Chondrocyte (in vitro differentiated cells): ENCODE measurements at places on chromosomes 6 and 20.

DNA sequence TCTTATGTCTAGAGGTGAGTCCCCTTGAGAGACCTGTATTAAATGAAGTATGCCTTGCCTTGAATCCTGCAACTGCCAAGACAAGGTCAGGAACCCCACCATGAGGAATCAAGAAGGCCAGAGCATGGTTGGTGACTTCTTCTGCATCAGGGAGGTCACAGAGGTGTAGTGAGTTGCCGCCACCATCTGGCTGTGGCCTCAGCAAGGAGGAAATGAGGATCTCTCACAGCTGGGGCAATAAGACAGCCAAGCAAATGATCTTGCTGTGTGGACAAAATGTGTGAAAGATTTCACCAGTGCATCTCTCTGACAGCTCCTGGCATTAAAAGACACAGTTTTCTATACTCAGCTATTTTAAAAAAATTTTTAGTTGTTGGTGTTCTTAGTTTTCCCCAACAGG, 611.0 kb downstream of the DOK5 start:
- no peaks in the 10 kb centered on the region for H3K36me3 ChIP-seq
- no peaks in the 10 kb centered on the region for H3K27me3 ChIP-seq
- no peak overlapping the region for H3K27ac ChIP-seq
- H3K4me3 ChIP-seq = no peak overlapping the region

DNA sequence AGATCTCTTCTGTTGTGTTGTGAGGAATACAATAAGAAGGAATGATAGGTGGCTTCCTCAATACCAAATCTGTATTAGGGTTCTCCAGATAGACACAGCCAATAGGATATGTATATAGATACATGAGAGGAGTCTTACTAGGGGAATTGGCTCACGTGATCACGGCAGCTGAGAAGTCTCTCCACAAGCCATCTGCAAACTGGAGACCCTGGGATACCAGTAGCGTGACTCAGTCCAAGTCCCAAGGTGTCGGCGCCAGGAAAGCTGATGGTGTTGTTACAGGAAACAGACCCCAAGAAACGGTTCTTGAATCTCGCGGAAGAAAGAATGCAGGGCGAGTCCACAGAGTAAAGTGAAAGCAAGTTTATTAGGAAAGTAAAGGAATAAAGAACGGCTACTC, 61.4 kb downstream of the SYTL3 start:
- no peak for DNase-seq
- H3K36me3 ChIP-seq = no peaks in the 10 kb centered on the region
- H3K4me3 ChIP-seq = no peak overlapping the region
- peaks cover 25% of the 10 kb centered on the region for H3K4me1 ChIP-seq
- H3K27me3 ChIP-seq = no peaks in the 10 kb centered on the region
- no peak overlapping the region for H3K27ac ChIP-seq

DNA sequence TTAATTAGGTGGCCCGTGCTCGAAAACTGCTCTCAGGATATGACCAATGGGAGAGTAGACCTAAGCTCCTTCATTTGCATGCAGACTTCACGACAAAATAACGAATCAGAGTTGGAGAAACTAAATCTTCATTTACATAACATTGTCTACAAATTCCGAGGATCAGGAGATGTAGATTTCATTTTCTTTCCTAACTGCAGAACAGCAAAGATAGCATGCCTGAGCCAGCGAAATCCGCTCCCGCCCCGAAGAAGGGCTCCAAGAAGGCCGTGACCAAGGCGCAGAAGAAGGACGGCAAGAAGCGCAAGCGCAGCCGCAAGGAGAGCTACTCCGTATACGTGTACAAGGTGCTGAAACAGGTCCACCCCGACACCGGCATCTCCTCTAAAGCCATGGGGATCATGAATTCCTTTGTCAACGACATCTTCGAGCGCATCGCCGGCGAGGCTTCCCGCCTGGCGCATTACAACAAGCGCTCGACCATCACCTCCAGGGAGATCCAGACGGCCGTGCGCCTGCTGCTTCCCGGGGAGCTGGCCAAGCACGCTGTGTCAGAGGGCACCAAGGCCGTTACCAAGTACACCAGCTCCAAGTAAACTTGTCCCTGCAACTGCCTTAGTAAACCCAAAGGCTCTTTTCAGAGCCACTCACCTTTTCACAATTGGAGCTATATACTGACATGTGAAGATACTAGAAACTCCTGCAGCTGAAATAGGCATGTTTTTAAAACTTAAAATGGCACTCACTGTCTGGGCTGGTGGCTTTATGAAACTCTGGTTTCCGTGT, 96.5 kb downstream of the HFE start:
- H3K27me3 ChIP-seq = no peaks in the 10 kb centered on the region
- peak overlapping the region; percentile 74 for H3K4me3 ChIP-seq
- H3K27ac ChIP-seq = peak overlapping the region; percentile 90

- no peak overlapping the region for H3K27ac ChIP-seq
- H3K4me1 ChIP-seq = peaks cover 20% of the 10 kb centered on the region
- H3K4me3 ChIP-seq = no peak overlapping the region
- H3K36me3 ChIP-seq = peaks cover 4% of the 10 kb centered on the region
- no peak for DNase-seq
Observed at GRCh38 chr6:16476861-16477260, 238.5 kb downstream of the GMPR start.

GRCh38 chr6:143605906-143606521, 71.8 kb upstream of the PHACTR2 start:
- no peaks in the 10 kb centered on the region for H3K36me3 ChIP-seq
- H3K4me3 ChIP-seq = no peak overlapping the region
- H3K4me1 ChIP-seq = peaks cover 35% of the 10 kb centered on the region
- no peak for DNase-seq

GRCh38 chr6:150681578-150682395, 82.1 kb downstream of the PLEKHG1 start:
- no peak overlapping the region for H3K4me3 ChIP-seq
- no peak overlapping the region for H3K27ac ChIP-seq
- H3K4me1 ChIP-seq = no peaks in the 10 kb centered on the region
- H3K36me3 ChIP-seq = no peaks in the 10 kb centered on the region
- H3K27me3 ChIP-seq = no peaks in the 10 kb centered on the region

DNA sequence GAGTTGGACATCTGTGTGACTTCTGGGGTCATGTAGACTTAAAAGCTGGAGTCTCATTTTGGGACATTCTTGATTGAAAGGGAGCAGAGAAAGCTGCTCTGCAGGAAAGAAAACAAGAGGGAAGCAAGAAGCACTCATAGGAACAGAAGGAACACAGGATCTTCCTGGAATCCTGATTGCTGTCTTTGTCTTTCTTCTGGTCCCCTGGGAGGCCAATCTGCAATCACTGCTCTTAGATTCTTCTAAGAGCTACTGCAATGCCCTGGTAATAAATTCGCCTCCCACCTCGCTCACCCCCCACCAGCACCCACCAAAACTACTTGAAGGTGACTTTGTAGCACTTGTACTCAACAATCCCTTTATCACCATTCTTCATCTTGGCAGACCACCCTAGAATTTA, 51.8 kb downstream of the SLC35B3 start:
- no peak for DNase-seq
- H3K36me3 ChIP-seq = no peaks in the 10 kb centered on the region
- peaks cover 13% of the 10 kb centered on the region for H3K4me1 ChIP-seq
- H3K27me3 ChIP-seq = peaks cover 11% of the 10 kb centered on the region
- no peak overlapping the region for H3K4me3 ChIP-seq

- DNase-seq = no peak
- no peaks in the 10 kb centered on the region for H3K4me1 ChIP-seq
- H3K27ac ChIP-seq = no peak overlapping the region
- H3K4me3 ChIP-seq = no peak overlapping the region
Observed at GRCh38 chr20:38855356-38855755, 49.9 kb downstream of the PPP1R16B start.

DNA sequence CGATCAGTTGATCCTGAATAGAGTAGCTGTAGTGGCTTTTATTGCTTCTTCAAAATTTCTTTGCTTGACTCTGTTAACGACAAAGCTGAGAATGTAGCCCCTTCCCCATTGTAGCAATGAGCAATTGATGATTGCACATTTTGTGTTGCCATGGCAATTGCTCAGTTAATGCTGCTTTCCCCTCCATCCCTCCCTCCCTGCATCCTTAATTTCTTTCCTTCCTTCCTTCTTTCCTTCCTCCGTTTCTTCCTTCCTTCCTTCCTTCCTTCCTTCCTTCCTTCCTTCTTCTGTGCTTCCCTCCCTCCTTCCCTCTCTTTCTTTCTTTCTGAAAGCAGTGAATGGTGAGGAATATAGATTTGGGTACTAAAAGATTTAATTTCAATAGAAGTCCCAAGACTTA, 557.3 kb upstream of the MAP3K7 start:
- no peaks in the 10 kb centered on the region for H3K36me3 ChIP-seq
- no peak overlapping the region for H3K4me3 ChIP-seq
- no peak overlapping the region for H3K27ac ChIP-seq

DNA sequence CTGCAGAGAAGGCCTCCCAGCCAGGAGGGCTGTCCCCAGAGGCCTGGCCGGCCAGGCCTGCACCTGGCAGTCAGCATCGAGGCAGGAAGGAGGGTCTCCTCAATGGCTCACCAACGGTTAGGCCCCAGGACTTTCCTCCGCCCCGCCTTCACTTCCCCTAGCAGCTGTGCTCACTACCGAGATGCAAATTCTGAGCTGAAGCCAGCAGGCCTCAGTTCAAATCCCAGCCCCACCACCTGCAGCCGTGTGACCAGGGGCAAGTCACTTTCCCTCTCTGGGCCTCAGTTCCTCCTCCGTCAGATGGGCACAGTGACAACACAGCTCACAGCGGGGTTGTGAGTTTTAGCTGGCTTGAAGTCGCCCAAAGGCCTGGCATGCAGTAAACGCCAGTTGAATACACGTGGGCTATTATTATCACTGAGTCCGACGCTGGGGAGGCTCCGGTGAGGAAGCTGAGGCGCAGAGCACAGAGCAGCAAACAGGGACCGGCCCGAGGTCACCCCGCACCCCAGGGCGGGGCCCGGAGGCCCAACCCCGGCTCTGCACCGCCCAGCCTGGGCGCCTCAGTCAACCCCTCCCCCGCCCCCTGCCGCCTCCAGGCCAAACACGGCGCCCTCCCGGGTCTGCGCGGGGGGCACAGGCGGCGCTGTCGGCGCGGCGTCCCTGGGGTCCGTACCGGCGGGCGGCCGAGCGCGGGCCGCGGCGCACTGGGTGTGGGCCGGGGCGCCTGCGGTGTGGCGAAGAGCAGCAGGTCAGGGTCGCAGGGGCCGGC, 671 bp downstream of the E2F1 start:
- DNase-seq = no peak
- H3K27ac ChIP-seq = peak overlapping the region; percentile 45
- H3K4me3 ChIP-seq = peak overlapping the region; percentile 64
- H3K4me1 ChIP-seq = peaks cover 34% of the 10 kb centered on the region
- H3K27me3 ChIP-seq = no peaks in the 10 kb centered on the region

DNA sequence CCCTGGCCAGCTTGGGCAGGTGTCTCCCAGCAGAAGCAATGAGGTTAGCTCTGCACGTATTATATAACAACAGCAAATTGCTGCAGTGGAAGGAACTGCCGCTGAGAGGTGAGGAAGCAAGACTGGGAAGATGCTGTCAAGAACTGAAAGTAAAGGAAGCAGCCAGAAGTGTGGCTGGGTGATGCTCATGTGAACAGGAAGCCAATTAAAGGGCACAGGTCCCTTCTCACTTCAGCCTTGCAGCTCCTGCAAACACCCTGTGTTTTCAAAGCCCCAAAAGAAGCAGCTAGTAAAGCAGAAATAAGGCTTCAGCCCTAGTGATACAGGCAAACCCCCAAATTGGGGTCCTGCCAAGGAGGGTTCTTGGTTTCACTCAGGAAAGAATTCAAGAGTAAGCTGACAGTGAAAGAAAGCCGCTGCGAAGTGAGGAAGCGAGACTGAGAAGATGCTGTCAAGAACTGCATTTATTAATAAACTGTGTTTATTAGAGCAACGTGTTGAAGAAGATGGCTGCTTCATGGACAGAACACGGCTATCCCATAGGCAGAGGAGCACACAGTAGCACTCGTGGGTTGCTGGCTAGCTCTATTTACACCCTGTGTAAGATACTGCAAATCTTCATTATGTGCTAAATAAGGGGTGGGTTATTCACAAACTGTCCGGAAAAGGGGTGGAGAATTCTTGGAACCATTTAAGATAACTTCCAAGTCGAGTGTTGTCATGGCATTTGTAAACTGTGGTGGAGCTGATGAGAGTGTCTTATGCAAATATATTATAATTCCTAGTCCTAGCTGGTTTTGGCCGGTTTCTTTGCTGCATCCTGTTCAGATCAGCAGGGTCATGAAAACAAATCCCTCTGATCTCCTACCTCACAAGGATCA, 152.2 kb downstream of the LINC00237 start:
- H3K27me3 ChIP-seq = peaks cover 2% of the 10 kb centered on the region
- DNase-seq = no peak
- no peak overlapping the region for H3K27ac ChIP-seq
- H3K4me3 ChIP-seq = no peak overlapping the region

GRCh38 chr20:18066421-18067333, 9.0 kb upstream of the OVOL2 start:
- DNase-seq = no peak
- H3K27me3 ChIP-seq = peaks cover 41% of the 10 kb centered on the region

GRCh38 chr20:62208061-62208794, 11.8 kb downstream of the HRH3 start:
- H3K27ac ChIP-seq = no peak overlapping the region
- peaks cover 2% of the 10 kb centered on the region for H3K27me3 ChIP-seq

DNA sequence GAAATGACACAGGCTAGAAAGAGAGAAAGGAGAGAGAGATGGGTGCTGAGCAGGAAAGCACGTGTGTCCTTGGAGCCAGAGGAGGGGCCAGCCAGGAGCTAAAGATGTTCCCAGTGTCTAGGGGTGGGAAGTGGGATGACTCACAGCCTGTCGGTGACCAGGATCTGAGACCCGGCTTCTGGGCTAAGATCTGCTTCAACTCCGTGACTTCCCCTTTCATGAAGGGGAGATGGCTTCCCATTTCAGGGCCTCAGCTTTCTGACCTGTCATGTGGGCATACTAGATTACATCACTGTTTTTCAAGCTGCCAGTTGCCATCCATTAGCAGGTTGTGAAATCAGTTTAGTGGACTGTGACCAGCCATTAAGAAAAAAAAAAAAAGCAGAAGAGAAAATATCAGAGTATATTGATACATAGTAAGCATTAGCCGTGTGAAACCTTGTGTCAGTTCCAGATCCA, 5.4 kb downstream of the TGM3 start:
- peaks cover 4% of the 10 kb centered on the region for H3K4me1 ChIP-seq
- H3K36me3 ChIP-seq = no peaks in the 10 kb centered on the region
- H3K4me3 ChIP-seq = no peak overlapping the region
- no peak overlapping the region for H3K27ac ChIP-seq
- H3K27me3 ChIP-seq = peaks cover 13% of the 10 kb centered on the region

DNA sequence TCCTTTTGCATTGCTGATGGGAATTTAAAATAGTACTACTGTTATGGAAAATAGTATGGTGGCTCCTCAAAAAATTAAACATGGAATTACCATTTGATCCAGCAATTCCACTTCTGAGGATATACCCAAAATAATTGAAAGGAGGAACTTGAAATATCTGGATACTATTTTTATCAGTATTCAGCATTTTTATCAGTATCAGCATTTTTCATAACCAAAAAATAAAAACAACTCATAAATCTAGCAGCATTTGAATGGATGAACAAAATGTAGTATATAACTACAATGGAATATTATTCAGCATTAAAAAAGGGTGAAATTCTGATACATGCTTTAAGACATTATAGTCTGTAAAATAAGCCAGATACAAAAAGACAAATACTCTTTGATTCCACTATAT, 763.4 kb upstream of the MAN1A1 start:
- H3K36me3 ChIP-seq = no peaks in the 10 kb centered on the region
- H3K27me3 ChIP-seq = peaks cover 7% of the 10 kb centered on the region
- H3K27ac ChIP-seq = no peak overlapping the region
